ENCODE measurements at places on chromosomes 1 and 21.

DNA sequence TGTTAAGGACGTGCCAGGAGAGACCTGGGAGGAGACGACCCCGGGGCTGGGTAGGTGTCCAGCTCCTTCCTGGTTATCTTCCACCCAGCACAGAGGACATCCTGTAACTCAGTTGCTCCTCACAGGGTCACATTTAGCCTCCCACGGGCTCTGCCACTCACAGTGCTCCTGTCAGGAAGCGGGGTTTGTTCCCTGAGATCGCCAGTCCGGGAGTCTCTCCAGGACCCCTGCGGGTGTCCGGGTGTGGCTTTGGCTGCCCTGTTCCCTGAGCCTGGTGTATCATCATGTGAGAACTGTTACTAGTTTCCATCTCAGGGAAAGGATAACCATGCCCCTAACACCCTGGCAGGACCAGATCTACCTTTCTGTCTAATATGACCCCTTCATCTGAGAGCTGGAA is 158.2 kb upstream of the RUNX1 start:
- DNase-seq: no peak

- no peak for DNase-seq
These were observed 76.1 kb downstream of the VCAM1 start for GRCh38 chr1:100795646-100795985.

- no peak for DNase-seq
These were observed 46.1 kb downstream of the ACKR1 start for GRCh38 chr1:159250638-159251216.

- DNase-seq: no peak
These were observed 32.6 kb upstream of the FMO2 start for GRCh38 chr1:171152549-171152948.

DNA sequence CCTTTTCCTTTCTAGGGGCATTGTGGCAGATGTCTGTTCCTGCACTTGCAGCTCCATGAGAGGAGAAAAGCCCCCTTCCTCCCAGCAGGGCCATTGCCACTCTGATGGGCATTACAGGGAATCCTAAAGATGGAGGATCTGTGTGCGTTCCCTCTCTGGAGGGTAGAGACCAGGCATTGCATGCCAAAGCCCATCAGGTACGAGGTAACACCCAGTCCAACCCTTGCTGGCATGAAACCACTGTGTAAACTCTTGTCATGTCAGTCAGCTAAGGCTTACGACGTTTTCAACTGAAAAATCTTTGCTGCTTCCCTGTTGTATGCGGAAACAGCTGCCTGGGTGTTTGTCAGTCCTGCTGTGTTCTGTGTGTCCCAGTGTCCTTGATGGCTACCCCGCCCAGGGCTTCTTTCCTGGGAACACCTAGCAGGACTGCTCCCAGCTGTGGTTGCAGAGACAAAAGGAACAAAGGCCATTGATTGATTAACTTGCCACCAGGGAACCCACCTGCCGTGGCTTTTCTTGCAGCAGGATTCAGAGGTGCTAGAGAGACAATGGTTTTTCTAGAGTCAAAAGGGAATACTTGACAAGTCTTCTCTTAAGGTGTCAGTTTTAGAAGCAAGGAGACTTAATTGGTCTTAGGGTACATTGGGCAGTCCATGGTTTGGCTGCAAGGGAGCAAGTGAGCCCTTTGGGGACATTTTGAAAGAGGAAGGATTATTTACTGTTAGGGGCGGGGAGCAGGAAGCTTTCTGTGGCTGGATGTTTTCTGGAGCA is 24.6 kb downstream of the B3GALT5 start:
- no peak for DNase-seq

DNA sequence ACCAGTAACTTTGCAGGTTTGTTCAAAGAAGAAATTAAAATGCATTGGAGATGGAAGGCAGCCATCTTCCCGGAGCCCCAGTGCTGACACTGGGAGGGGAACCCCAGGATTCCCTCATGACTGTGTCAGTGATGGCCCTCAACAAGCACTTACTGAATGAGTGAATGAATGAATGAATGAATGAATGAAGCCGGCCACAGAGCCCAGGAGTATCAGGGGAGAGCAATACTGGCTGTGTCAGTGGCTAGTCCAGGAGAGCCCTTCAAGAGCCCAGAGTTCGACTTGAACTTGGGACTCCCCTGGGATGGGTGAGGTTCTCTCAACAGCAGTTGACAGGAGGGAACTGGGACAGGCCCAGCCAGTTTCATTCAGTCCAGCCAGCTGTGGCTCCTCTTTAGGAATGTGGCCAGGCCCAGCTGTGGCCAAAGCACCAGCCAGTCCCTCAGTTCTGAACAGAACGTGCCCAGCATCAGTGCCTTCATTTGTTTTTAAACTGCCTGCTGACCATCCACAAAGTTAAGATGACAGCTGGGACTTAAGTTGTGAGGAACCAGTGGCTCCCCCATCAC is 9.2 kb upstream of the ERG start:
- no peak for DNase-seq

GRCh38 chr1:19054216-19054615 is 97.7 kb upstream of the IFFO2 start:
- DNase-seq: no peak

DNA sequence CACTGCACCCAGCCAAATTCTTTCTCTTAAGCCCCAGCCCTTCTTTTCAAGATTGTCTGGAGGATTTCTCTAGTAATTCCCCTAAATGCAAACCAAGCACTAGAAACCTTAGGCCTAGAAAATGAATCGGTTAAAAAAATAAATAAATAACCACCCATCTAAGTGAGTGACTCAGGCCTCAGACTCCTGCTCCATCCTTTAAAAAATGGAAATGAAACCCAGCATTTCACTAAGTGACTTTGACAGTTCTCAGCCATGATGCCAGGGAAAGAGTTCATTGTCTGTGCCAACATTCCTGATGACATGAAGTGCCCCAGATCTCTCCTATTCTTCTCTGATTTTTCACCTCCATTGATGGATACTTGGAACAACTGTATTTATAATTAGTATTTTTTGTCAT is 415.2 kb upstream of the DAB1 start:
- no peak for DNase-seq

DNA sequence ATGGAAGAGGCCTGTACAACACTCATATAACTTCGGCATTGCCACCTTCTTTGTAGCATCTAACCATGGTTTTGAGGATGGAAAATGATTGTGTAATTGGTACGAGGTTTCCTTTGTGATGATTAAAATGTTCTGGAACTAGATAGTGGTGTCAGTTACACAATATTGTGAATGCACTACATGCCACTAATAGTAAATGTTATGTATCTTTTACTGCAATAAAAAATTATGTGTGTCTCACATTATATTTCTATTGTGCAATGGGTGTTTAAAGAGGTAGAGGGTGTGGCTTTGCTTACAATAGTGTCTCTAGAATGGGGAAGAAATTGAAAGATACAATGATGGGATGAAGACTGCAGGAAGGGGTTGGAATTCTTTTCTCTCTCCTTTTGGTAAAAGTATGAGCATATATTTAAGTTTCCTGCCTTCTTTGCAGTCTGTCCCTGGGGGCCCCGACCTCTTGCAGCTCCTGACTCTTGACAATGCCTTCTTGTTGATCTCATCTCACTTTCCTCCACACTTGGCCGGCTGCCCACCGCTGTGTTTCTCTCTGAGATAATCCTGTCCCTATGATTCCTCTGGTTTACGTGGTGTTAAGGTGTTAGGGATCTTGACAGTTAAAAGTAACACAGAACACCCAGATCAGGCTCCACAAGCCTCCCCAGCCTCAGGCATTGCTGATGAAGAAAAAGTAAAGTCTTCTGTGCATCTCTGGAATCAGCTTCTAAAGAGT is 39.3 kb downstream of the MTARC1 start:
- no peak for DNase-seq

- no peak for DNase-seq
These were observed 1618.7 kb downstream of the AMY1C start for GRCh38 chr1:105368446-105368845.

DNA sequence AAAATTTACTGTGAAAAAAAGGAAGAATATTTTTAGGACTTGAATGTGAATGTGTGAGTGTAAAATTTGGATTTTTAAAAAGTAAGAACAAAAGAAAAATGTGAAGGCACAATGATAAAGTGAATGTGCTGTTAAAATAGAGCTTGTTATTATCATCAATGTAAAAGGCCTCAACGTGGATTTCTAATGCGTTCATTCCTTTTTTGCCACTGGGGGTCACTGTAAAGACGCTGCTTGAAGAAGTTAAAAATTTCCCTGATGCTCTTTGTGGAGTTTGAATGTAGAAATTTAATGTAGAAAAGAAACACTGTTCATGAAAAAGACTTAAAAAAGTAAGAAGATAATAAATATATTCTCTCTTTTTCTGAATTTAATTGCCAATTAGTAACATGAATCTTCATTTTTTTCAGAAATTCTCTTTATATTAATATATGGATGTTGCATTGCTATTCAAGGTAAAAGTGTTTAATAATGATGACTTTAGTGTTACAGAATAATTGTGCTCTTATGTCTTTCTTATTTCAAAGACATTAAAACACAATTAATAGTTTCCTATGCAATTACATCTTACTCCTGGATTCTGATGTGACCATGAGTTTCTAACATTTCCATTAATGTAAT is 161.5 kb downstream of the DNM3 start:
- peak; percentile 37 for DNase-seq

DNA sequence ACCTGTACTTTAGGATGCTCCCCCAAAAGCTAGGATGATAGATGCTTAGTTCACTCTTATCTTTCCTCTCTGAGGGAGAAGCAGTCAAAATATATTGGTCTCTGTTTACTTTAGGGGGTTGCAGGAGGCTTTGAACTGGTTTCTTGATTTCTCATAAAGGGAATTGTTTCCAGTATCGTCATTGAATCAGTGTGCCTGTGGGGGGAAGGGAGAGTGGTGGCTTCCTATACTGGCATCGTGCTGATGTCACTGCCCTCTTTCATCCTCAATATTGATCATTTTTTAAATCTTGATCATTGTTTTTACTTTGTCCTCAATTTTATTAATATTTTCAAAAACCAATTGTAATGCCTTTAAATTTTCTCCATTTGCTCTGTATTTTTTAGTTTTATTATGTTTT is 40.2 kb upstream of the CFHR3 start:
- DNase-seq: no peak

DNA sequence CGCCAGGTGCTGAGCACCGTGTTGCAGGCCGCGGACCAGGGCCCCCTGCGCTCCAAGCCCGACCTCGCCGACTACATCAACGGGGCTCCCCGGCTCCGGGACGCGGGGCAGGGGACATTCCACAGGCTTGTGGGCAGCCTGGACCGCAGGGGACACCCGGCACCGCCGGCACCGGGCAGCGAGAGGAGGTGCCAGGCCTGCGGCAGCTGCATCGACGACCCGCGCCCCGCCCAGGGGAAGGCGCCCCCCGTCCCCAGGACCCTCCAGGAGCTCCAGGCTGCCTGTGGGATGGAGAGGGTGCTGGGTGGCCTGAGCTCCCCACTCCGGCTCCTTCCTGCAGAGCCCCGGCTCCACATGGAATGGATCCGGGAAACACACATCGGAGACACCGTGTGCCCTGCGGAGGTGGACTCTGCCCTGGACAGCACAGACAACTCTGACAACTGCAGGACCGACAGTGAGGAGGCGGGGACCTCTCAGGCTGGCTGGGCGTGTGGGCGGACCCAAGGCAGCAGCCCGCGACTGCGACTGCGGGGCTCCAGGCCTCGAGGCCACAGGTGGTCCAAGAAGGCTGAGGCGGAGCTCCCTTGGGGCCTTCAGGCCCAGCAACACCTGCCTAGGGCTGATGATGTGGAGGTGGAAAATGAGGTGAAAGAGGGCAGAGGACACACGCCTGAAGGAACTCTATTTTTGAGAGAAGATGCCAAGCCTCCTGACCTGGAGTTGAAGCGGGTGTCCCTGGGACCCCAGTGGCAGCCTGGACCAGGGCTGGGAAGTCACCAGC is 22.8 kb downstream of the KIAA1614 start:
- peak; percentile 67 for DNase-seq

- peak; percentile 83 for DNase-seq
These were observed 749 bp downstream of the IBA57 start for GRCh38 chr1:228166170-228166936.

- no peak for DNase-seq
These were observed 249.2 kb downstream of the MATN1 start for GRCh38 chr1:30473922-30474817.

GRCh38 chr21:41906770-41907169 is 27.6 kb upstream of the PRDM15 start:
- no peak for DNase-seq

DNA sequence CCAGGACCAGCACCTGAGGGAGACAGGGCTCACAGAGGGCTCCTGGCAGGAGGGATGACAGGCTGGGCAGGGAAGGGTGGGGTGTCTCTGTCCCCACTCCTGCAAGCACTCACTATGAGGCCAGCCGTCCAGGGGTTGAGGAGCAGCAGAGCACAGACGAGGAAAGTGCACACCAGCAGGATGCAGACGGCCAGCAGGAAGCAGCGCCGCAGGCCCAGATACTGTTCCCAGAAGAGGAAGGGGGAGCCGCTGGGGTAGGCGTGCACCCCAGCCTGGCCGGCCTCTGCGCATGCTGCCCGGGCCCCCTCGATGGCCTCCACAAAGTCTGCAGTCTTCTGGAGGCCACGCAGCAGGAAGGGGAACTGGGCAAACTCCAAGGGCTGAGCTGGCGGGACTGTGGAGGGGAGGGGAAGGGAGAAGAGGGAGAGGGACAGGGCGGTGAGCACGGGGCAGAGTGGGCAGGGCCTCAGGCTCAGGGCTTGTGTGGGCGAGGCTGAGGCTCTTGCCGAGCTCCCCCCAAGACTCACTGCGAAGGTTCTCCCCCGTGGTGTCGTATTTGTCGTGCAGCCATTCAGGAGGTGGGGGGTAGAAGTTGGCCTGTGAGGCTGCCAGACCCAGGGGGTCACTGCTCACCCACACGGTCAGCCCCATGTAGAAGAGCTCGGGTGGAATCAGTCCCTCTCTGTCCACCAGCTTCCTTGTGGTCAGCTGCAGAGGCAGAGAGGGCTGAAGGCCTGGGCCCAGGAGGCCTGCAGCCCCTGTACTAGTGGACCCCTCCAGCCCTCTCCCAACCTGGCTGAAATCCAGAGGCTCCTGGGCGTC is 16.5 kb downstream of the PTCH2 start:
- peak; percentile 75 for DNase-seq
